Activated T-cell treated with anti-CD3 and anti-CD28 coated beads, Interleukin-2, amount 50 U/mL, for 72 hours (primary cell): ENCODE measurements at places on chromosomes 1 and 21. TPM values are rescaled to one million over a fixed set of nuclear protein-coding genes. Genes with fewer than 3 reads are reported as not detected.

Gene C1orf87
- total RNA-seq = not detected

- DNase-seq = no peak
Observed at GRCh38 chr1:29657816-29658215, 421.5 kb downstream of the PTPRU start.

Gene VPS72
- total RNA-seq = 94.1 TPM

DNA sequence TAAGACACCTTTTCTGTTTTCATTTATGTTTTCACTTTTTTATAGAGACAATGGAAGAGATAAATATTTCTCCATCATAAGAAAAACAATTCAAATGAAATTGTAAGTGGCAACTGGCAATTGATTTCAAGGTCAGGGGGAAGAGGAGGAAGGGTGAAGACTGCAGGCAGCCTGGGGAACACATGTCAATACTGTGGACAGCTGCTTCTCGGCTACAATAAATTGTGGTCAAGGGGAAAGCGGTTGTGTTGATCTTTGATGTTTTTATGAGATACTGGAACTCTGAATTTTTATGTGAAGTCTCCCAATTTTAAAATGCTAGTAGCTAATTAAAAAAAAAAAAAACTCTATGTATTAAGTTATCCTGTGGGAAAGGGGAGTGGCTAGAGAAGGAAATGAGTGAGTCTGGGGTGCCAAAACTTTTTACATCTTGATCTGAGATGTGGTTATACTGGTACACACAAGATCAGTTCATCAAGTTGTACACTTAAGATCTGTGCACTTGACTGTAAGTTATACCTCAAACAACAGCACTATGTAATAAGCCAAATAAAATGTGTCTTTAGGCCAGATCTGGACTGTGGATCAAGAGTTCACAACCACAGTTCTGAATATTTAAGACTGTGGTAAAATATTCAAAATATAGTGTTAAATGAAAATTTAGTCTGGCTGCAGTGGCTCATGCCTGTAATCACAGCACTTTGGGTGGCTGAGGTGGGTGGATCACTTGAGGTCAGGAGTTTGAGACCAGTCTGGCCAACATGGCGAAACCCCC is 18.0 kb downstream of the SSX2IP start:
- no peak for DNase-seq

Gene ZMPSTE24
- 32.7 TPM for total RNA-seq

Gene POU3F1
- not detected for total RNA-seq

Gene ADAMTSL4
- 0.86 TPM for total RNA-seq

DNA sequence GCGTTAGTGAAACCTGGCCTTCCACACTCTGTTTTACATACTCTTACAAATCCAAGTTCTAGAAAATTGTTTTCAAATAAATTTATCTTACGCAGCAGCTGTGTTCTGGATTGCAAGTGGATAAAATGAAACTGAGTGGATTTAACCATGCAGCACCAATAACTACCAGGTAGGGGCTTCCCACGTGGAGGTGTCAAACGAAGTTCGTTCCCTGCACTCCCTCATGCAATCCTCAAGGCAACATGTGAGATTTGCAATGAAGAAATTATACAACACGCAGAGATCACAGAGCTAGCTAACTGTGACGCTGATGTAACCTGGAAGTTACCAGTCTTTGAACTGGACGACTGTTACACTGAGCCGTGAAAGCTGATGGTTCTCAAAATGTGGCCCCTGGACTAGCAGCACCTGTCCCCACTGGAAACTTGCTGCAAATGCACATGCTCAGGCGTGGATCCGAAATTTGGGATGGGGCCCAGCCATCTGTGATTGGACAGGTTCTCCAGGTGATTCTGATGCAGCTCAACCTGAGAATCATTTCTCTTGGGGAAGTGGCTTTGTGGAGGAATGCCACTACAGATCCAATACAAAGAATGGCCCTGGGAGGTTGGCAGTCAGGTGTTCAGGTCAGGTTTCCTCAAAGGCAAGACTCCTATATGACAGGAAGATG is 36.3 kb downstream of the RSPH1 start:
- no peak for DNase-seq

GRCh38 chr1:191851799-191852595 is 306.3 kb upstream of the RGS18 start:
- no peak for DNase-seq

GRCh38 chr1:159250638-159251216 is 46.1 kb downstream of the ACKR1 start:
- no peak for DNase-seq

DNA sequence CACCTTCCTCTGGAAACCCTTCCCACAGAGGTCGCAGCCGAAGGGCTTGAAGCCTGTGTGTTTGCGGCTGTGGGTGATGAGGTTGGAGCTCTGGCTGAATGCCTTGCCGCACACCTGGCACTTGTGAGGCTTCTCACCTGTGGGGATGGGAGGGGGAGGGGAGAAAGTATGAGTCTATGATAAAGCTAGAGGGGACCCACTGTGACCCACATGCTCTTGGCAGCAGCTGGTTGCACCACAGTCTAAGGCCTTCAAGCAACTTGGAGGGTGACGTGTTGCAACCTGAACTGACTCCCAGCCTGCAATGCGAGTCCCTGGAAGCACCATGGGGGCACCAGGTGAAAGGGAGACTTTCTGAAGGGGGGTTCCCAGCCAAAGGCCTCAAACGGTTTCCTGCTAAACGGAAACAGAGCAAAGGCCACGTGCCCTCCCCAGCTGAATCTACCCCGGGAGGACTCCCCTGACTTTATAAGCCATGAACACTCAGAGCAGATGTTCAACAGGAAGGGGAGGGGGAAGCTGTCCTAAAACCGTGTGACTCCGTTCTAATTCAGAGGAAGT is 10.6 kb downstream of the GFI1 start:
- peak; percentile 71 for DNase-seq

Gene CYP4A22
- not detected for total RNA-seq

- DNase-seq = no peak
Observed at GRCh38 chr1:200692316-200692715, 22.6 kb upstream of the DDX59 start.

Gene MYCL
- total RNA-seq = 0.30 TPM

Gene C1QA
- not detected for total RNA-seq

DNA sequence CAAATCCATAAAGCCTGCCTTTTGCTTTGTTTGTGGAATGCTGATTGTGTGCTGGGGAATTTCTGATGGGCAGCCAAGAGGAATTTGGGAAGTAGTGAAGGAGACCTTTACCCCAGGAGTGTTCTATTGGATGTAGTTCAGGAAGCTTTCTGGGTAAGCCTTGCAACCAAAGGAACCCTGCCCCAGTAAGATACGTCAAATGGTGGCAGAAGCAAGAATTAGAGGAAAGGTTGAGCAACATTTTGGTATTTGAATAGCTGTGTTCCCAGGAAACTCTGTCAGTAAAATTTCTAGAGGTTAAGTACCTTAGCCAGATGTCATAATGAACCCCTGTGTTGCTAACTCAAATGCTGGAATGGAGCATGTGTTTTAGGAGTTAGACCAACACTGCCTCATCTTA is 6.4 kb downstream of the MGST3 start:
- DNase-seq = no peak

Gene CRYBG2
- total RNA-seq = 2.3 TPM

Gene AMPD1
- not detected for total RNA-seq

Gene PLPPR5
- total RNA-seq = not detected

GRCh38 chr1:24903011-24903461 is 27.0 kb downstream of the RUNX3 start:
- DNase-seq = peak; percentile 4

Gene FNDC5
- total RNA-seq = not detected

- no peak for DNase-seq
Observed at GRCh38 chr21:42694751-42695696, 41.6 kb downstream of the PDE9A start.

DNA sequence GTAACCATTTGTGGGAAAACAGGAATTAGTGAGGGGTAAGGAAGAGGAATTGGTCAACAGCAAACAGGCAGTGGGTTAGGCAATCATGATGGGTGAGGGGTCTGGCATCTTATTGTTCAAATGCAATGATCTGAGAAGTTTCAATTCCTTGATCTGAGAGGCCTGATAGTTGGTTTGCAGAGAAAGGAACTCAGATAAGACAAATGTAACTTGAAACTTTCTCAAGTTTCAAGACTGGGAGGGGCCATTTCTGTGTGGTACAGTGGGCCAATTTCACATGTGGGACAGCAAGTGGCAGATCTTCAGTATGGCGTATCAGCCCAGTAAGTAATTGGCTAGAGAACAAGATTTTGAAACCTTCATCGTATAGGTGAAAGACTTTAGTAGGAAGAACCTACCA is 102.5 kb downstream of the XPR1 start:
- DNase-seq = no peak

Gene HJV
- total RNA-seq = not detected

GRCh38 chr1:156282479-156283222 is at the start of gene SMG5:
SMG5 (minus strand) TSS chr1:156282825; CDS start chr1:156282680, 145 bp downstream.
- peak; percentile 97 for DNase-seq

GRCh38 chr1:30743584-30744059 is 14.0 kb downstream of the LAPTM5 start:
- DNase-seq = peak; percentile 65

DNA sequence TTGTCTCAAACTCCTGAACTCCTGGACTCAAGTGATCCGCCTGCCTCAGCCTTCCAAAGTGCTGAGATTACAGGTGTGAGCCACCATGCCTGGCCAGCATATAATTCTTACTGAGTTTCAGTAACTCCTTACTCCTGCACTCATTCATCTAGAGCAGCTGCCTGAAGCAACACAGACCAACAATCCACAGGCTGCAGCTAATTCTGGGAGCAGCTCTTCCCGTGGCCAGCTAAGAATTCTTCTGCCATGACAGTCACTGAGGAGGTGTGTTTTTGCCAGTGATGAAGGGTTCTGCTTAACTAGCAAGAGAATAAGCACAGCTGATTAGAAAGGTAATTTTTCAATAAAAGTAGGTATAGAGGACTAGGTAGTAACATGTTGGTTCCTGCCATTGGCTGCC is 5.4 kb downstream of the VTCN1 start:
- DNase-seq = no peak

Gene NES
- total RNA-seq = not detected

Gene CEP85
- total RNA-seq = 34.6 TPM

GRCh38 chr1:66876664-66877063 is 48.0 kb downstream of the DNAI4 start:
- no peak for DNase-seq

Gene PROX1
- 0.21 TPM for total RNA-seq

- no peak for DNase-seq
Observed at GRCh38 chr21:25465263-25465662, 142.0 kb downstream of the MRPL39 start.

DNA sequence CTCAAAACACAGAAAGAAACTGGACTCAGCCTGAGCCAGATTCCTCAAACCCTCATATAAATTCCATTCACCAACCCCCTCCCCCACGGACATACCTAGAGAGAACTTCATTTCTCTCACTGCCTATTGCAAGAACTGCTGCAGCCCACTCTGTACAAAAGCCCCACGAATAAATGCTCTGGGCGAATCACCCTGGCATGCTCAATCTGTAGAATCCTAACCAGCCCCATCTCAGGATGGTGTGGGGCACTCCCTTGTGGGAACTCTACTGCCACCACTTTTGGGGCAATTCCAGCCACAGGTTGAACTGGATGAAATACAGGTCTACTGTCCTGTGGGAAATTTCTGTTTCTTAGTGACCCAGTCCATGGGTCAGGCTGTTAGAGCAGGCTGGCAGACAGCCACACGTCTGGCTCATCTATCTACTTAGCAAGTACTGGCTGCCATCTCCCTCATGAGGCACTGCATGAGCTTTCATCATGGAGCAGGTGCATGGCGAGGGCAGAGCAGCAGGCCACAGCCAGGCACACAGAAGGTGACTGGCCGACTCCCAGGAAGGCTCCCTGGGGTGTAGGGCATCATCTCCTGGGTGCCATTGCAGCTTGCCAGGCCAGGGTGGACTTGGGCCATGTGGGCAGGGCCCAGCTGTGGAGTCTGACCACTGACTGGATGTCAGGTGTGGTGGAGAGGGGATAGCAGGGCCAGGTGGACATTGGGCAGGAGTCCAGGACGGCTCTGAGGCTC is 1.6 kb upstream of the C1orf35 start:
- DNase-seq = no peak

GRCh38 chr21:14531757-14532316 is 14.3 kb downstream of the SAMSN1 start:
- no peak for DNase-seq

Gene SPATA6
- total RNA-seq = 5.7 TPM

DNA sequence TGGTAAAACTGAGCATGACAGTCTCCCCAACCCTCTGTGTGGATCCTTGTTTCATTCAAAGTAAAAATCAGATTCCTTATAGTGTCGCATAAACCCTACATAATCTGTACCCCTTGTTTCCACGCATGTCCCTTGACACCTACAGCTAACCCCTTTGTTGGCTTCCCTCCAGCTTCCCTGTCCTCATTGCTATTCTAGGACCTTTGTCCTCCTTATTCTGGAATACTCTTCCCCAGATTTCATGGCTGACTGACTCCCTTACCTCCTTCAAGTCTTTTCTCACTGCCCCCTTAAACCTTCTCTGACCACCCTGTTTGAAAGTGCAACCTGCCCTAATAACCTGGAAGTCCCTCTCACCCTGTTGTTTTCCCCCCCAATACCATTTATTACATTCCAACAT is 4.0 kb downstream of the RNF11 start:
- DNase-seq = no peak

GRCh38 chr1:191888996-191889622 is 269.2 kb upstream of the RGS18 start:
- DNase-seq = no peak

Gene DAB1
- total RNA-seq = 0.72 TPM

DNA sequence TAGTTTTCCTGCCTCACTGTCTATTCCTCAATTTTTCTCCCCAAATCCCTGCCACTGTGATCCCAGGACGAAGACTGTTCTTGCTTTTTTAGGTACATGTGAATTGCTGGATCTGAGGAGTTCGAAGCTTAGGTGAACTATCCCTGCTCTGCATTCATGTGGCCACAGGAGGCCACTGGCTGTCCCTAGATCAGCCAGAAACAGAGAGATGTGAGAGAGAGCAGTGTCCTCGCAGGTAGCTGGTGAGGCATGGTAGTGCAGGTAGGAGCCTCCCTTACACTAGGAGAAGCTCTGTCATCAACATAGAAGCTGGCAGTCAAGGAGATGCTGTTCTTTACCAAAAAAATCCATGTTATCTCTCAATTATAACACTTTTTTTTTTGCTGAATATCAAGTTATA is 71.5 kb downstream of the USP24 start:
- no peak for DNase-seq

DNA sequence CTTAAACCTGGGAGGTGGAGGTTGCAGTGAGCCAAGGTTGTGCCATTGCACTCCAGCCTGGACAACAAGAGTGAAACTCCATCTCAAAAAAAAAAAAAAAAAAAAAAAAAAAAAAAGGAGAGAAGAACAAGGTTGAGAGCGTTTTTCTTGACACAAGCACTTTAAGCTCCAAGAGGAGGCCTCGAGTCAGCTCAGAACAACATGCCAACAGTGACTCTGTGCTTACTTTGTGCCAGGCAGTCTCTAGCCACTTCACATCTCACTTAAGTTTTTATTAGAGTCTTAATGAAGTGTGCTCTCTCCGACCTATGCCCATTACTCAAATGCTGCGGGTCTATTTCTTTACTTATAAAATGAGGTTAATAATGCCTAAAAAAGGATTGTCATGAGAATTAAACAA is 13.0 kb downstream of the ATP1A1 start:
- no peak for DNase-seq
